ENCODE measurements at places on chromosomes 13 and 19.
A peak's percentile ranks its signal among the peaks of the same experiment; 100 is the strongest.

DNA sequence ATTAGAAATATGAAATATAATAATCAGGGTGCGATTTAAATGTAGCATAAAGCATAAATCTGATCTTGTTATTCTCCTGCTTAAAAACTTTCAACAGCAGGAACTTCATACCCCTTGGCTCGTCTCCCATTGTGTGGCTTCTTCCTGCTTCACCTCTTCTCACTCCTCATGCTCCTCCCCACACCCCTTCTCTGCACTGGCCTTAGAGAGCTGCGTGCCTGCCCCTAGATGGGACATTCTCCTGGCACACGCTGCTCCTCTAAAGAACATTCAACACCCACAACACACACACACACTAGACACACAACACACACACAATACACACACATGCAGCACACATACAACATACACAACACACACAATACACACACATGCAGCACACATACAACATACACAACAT, 104.6 kb upstream of the RAP2A start:
- DNase-seq, result no peak

DNA sequence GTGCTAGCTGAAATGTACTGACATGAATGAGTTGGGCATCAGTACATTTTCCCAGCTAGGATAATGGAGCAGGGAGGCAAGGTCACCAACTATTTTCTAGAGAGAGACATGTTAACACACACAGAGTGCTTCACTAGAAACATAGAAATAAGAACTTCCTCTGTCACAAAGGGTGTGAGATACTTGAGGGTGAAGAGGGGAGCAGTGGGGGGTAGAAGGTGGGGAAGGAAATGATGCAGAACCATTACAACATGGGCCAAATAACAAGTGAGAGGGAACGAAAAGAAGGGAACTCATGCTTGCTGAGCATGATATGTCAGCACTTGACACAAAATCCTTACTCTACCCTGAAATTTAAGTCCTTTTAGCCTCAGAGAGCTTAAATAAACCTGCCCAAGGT, 87.8 kb upstream of the RFC3 start:
- no peak for DNase-seq

DNA sequence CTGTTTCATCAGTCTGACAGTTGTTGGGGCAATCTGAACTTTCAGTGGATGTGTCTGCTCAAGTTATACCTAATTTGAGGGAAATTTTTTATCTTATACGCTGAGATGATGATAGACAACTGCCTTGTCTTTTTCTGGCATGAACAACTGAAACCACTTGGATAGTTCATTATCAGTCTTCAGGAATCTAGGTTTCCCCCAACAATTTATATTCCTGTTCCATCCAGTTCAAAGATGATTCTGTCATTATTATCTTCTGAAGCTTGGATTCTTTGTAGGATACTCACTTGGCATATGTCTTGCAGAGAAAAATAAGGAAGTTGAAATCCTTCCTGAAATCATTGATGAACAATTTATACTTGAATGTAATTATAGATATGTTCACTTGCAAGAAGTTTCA, 193.7 kb downstream of the LMO7 start:
- no peak for DNase-seq

GRCh38 chr13:44750630-44751029, 174.5 kb upstream of the TSC22D1 start:
- no peak for DNase-seq

GRCh38 chr19:49676136-49676783, 811 bp upstream of the PRMT1 start:
- peak; percentile 92 for DNase-seq

- no peak for DNase-seq
These were observed 50.7 kb upstream of the DIAPH3 start for GRCh38 chr13:60214213-60215055.

DNA sequence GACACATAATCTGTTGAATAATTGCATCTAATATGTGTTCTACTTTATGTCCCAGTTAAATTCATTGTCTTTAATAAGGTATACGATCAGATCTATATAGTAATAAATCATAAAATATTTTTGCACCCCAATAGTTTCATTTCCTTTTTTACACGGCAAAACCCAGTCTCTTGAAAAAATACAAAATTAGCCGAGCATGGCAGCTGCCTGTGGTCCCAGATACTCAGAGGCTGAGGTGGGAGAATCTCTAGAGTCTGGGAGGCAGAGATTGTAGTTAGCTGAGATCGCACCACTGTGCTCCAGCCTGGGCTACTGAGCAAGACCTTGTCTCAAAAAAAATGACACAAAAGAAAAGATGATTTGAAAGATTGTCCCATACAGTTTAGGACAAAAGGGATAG, 52.3 kb upstream of the PARP4 start:
- DNase-seq, result no peak

DNA sequence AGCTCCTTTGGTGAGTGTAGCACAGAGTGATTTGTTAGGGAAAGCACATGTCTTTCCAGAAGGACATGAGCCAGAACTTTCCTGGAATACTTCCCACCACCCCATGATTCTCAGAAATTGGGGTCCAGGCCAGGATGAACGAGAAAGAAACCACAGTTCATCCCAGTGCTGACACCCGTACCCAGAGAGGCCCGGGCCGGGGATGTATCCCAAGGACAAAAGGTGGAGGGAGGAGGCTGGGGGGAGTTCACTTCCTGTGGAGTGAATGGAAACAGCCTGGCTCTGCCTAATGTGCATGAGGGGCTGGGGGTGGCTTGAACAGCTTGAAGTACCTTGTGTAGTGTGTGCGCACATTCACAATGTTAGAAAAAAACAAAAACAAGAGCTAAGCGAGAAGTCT, 47.5 kb downstream of the CDADC1 start:
- no peak for DNase-seq

GRCh38 chr19:17457616-17458015, 3.1 kb downstream of the NXNL1 start:
- no peak for DNase-seq

DNA sequence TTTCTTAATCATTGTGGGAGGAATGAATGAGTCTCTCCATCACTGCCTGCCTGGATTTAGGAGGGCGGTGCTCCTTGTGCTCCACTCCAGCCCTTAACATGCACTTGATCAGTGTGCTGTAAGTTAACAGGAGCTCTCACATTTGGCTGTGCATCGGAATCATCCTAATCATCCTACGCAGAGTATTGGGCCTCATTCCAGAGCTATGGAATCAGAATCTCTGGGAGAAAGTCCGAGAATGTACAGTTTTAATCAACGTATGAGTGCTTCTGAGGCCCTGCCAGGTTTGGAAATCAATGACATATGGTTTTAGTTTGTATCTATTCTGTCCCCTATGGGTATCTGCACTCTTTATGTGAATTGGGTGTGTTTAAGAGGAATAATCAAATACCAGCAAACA, 34.9 kb upstream of the DCLK1 start:
- DNase-seq, result no peak
